Astrocyte (in vitro differentiated cells and primary cell): ENCODE measurements at places on chromosomes 7 and 10.
A peak's percentile ranks its signal among the peaks of the same experiment; 100 is the strongest.

GRCh38 chr10:88651101-88651551, 13.1 kb upstream of the LIPF start:
- peak; percentile 91 for DNase-seq

DNA sequence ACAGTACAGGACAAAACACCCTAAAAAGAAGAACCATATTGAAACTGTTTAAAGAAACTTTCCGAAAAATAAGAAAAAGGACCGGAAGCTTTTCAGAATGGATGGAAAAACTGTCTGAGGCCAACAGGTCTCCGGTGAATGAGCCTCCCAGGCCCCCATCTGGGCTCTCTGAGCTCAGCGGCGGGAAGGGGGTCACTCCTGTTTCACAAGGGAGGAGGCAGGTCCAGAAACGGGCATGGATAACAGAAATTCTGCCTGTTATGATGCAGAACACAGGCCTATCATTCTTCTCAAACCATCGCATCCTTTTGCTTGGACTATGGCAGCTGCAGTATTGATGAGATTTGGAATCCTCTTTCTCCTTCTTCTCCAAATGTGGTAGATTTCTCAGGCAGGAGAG, 58.9 kb upstream of the SHH start:
- no peak for DNase-seq

- DNase-seq, result no peak
Measured at GRCh38 chr7:101560856-101561255, 68.2 kb downstream of the MYL10 start.

DNA sequence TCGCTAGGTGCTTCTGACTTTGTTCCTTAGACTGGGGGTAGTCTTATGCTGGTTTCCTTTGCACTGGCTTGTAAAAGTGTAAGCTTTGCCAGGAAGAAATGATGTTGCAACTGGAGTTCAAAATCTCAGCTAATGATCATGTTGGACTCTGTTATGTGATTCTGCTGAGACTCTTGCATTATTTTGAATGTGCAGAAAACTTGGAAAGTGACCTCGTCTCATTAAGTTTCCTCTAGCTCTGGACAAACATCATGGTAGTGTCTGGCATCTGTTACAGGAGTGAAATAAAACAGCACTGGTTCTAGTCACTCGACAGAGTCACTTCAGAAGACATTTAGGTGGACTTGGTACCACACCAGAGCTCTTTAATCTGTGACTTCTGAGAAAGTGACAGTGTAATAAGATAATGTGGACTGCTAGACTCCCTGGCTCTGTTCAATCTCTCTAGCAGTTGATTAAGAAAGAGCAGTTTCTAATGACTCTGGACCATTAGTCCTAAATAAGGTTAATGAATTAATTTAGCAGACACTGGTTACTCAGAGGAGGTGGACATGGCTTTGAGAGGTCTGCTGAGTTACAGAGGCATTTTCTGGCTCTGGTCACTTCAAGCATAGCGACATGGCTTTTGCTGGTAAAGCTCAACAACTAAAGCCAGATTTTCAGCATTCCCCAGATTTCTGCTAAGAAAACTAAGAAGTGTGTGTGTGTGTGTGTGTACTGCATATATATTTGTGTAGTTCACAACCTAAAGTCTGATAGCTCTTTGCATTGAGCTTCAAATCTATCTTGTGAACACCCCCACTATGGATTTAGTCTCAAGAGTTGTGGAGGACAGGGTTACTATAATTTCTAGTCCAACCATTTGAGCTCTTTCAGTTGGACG, 2.0 kb downstream of the NRP1 start:
- peak; percentile 31 for DNase-seq

- peak; percentile 35 for DNase-seq
Measured at GRCh38 chr10:59606551-59606961, 103.1 kb downstream of the SLC16A9 start.

GRCh38 chr7:116952635-116953371, 498 bp upstream of the ST7 start:
- no peak for DNase-seq

- no peak for DNase-seq
Measured at GRCh38 chr10:92873029-92873428, 24.7 kb downstream of the EXOC6 start.

GRCh38 chr10:98309366-98310355, 41.7 kb upstream of the LOXL4 start:
- DNase-seq, result peak; percentile 68

- no peak for DNase-seq
Measured at GRCh38 chr10:117454502-117454901, 79.3 kb upstream of the PDZD8 start.

GRCh38 chr7:154259396-154259795, 207.2 kb downstream of the DPP6 start:
- DNase-seq, result no peak

DNA sequence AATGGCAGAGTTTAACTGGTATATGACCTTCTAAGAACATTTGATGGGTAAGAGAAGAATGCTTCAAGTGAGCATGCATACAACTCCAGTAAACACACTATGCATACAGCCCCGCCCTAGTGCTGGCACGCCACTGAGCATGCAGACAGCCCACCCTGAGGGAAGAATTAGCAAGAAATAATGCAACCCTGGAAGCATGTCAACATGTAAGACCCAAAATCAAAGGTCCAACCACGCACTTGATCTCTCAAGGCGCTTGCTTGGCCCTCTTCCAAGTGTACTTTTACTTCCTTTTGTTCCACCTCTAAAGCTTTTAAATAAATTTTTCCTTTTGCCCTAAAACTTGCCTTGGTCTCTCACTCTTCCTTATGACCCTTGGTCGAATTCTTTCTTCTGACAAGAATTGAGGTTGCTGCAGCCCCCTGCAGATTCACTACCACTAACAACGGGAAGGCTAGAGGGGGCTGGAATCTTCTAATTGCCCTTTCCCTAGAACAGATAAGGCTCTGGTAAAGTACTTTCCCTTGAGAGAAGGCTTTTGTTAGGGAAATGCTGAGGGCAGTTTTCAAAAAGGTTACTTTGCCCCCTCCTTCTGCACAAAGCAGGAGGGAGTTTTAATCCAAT, 3.4 kb downstream of the FAM24B start:
- no peak for DNase-seq

DNA sequence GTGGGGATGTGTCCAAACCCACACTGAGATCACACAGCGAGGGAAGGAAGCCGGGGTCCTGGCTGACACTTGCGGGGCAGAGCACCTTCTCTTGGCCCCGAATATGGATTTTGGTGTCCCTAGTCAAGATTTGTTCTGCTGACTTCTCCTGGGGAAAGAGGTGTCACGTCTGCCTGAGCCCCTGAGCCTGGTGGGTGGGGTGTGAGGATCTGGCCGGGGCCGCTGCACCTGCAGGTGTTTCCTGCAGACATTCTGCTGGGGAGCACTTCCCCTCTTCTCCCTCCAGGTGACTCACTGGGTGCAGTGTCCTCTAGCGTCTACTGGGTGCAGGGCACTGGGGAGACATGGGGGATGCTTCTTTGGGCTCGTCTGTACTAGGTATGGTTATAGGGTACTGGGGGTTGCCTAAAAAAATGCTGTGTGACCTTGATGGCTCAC, 99.2 kb downstream of the GRK5 start:
- peak; percentile 35 for DNase-seq

DNA sequence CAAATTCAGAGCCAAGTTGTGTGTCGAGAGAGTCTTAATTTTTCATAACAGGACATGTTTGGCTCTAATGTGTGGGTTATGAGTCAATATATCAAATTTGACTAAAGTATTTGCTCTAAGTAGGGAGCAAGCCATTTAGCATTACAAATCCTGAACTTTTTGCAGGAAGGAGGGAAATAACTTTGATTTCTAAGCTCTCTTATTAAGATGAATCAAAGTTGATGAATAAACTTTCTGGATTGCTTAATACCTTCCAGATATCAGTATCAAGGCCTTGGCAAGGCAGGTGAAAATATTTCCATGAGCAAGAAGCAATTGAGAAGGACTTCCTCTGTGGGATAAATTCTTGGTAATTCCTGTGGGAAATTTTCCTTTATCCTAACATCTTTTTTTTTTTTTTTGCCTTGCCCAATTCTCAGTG, 258.8 kb downstream of the AHR start:
- DNase-seq, result peak; percentile 86
